ENCODE measurements at places on chromosomes 11 and 22. TPM values are rescaled to one million over a fixed set of nuclear protein-coding genes. Genes with fewer than 3 reads are reported as not detected.
A peak's percentile ranks its signal among the peaks of the same experiment; 100 is the strongest.

Gene UBASH3B
- 16.6 TPM for total RNA-seq

Gene NPTXR
- total RNA-seq: 4.6 TPM

Gene LRRC56
- total RNA-seq: 2.3 TPM

Gene TENM4
- 156 TPM for total RNA-seq

Gene SIPA1
- 27.1 TPM for total RNA-seq

Gene NPAS4
- not detected for total RNA-seq

Gene RASGRP2
- 2.8 TPM for total RNA-seq

GRCh38 chr22:18060646-18061620 is 16.9 kb upstream of the PEX26 start:
- no peak for DNase-seq

DNA sequence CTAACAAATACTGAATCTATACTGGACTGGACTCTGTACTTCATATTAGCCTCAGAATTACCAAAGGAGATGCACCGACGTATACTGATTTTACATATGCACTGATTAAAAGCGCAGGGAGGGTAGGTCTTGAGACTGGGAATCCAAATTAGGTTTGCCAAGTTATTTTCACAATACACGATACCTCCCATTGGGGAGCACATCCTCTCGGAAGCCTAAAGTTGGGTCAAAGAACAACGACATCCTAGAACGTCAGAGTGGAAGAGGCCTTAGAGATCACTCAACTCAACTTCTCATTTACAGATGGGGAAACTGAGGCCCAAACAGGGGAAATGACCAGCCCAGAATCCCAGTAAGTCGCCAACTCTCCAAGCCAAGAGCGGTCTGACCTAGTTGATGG is 626 bp downstream of the DNAL4 start:
- no peak for DNase-seq

DNA sequence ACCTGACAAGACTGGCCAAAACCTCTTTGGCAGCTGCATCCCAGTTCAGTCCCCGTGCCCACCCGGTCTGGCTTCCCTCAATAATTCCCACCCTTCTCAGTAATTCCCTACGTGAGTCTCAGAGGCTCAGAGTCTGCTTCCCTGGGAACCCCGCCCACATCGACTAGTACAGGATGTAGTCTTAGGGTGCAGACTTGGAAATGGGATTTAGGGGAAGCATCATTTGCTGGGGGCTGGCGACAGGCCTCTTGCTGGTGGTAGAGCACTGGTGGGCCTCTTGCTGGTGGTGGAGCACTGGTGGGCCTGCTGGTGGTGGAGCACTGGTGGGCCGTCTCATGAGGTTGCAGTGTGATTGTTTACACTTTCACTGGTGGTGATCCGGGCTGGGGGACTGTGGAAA is 199.5 kb upstream of the B3GAT1 start:
- no peak for DNase-seq

DNA sequence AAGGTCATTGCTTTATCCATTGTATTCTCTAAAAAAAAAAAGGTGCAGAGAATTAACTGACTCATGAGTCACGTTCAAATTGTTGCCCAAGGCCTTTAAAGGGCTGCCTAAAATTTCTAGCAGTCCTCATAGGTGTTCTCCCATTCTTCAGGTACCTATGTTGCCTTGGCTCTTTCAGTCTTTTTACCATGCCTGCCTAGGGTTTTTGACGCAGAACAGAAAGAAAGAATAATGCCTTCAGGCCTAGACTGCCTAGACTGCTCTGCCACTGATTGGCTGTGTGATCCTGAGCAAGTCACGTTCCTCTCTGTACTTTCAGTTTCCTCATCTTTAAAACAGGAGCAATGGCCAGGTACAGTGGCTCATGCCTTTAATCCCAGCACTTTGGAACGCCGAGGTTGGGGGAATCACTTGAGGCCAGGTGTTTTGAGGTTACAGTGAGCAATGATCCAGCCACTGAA is 21.5 kb downstream of the CTSC start:
- no peak for DNase-seq

GRCh38 chr11:75063741-75064314 is 32.8 kb downstream of the OR2AT4 start:
- no peak for DNase-seq

DNA sequence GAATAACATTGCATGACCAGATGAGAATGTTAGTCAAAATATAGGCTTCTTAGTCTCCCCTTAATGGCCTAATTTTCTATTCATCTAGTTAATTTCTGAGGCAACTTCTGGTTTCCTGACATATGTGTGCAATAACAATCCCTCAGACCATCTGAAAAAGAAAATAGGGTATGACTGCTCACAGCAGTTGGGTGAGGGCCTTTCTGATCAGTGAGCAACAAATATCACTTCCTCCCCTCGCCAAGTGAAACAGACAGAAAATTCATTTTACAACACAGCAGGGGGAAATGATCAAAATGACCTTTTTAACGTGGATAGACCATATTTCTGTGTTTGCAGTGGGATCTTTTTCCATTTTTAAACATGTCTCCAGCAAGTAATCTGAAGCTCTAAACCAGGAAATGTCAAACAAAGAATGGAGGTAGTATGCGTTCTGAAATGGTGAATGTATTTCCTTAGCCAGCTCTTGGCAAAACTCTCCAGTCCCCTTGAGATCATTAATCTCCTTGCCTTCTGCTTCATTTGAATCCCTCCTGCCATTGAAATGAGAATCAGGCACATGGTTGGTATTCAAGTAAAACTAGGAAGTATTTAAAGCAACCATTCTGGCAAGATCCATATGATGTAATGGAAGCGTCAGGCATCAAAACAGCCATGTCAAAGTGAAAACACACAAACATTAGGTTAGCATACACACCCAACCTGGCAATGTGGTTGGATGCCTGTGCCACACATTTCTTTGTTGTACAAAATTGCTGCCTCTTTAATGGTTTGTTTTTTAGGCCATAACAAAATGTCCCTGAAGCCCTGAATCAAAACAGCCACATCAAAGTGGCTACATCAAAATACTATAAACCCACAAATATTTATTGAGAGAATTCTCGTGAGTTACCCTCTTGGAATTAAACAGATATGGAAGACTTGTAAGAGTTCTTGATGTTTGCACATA is 100.1 kb downstream of the SLC1A2 start:
- no peak for DNase-seq

DNA sequence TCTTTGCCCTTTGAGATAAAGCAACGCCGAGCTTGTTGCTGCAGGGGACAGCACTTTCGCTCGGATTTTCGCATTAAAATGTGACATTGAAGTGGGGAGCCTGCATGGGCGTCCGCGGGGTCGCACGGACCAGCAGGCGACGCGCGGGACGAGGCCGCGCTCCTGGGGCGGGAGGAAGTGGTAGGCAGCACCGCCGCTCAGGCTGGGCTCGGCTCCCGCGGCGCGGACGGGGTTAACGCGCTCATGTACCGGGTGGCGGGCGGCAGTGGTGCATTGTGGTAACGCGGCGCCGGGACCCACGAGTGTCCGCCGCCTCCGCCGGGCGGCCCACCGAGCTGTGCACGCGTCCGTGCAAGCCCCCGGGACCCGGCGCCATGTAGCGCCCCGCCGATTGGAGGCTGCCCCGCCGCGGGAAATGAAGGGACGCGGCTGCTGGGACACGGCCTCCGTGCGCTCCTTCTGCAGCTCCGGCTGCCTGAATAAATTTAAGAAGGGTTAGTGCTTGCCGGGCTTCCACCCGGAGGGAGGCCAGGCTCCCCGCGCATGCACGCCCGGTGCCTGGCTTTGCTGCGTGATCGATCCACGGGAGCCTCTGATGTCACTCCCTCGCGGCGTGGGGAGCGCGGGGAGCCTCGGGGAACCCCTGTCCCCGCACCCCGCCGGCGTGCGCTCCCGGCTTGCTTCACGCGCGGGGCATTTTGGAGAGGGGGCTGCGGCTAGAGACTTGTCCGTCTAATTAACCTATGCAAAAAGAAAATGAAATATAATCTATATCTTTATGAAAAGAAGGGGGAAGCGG is 127.7 kb downstream of the OSBP2 start:
- no peak for DNase-seq

DNA sequence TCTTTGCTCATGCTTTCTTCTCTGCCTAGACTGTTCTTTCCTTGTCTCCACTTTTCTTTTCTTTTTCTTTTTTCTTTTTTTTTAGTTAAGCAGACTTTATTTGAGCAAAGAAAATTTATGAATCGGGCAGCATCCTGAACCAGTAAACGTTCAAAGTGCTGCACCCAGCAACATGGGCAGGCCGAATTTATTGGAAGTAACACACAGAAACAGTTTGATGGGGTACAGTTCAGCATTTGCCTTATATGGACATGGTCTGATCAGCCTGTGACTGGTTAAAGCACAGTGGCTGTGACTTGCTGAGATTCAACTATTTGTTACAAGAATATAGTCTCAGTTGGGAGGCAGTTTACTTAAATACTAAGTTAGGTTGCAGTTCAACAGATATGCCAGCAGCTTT is 16.0 kb downstream of the CD3E start:
- DNase-seq: no peak

- DNase-seq: no peak
These were observed 701.8 kb downstream of the NTM start for GRCh38 chr11:132072044-132072857.

GRCh38 chr11:83801799-83802198 is 515.6 kb upstream of the CCDC90B start:
- no peak for DNase-seq

- no peak for DNase-seq
These were observed 183.2 kb upstream of the NECTIN1 start for GRCh38 chr11:119912229-119912628.

DNA sequence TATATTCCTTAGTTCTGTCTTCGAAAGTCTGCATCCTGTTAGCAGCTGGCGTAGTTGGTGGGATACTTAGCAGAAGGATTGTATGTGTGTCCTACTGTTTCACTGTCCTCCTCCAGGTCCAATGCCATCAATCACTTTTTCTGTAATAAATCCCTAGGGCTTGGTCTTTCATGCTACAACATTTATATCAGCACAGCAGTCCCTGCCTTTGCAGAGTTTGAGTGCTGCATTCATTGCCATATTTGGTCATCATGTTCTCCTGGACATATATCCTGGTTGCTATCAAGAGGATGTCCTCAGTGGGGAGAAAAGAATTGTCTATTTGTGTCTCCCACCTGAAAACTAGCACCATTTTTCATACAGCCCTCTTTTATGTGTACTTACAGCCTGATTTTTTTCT is 67.0 kb downstream of the OR5AK2 start:
- no peak for DNase-seq

- DNase-seq: peak; percentile 51
These were observed 222.0 kb downstream of the DBX1 start for GRCh38 chr11:19938169-19938856.

DNA sequence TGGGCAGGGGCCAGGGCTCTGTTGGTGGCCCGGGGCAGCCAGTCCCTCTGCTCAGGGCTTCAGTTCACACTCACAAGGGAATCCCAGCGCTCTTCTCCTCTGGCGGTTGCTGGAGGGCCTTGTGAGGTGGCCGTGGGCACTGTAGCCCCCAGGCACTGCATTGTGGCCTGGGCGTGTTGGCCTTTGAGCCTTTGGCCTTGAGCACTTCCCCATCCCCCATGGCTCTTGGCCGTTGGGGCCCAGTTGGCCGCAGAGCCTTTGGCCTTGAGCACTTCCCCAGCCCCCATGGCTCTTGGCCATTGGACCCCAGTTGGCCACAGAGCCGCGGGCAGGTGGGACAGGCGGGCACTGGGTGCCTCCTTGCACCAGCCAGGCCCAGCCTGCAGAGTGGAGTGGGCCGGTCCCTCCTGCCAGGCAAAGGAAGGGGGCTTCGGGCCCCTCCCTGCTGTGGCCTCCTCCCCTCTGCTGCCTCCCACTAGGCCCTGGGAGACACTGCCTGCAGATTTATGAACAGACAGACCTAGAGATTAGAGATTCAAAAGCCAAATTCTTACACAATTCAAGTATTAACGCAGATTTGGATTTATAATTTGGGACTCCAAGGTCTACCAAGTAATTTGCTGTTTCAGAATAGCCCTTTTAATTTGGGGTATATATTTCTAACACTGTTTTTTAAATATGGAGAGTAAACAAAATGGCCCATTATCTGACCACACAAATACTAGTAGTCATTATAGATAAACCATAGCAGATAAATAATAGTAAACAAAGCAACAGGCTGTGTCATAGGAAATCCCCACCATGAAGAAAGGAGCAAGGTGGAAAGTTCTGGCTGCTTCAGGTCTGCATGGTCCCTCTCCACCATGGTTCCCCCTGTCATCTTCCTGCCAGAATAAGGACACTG is 18.2 kb upstream of the TXNRD2 start:
- DNase-seq: peak; percentile 16

DNA sequence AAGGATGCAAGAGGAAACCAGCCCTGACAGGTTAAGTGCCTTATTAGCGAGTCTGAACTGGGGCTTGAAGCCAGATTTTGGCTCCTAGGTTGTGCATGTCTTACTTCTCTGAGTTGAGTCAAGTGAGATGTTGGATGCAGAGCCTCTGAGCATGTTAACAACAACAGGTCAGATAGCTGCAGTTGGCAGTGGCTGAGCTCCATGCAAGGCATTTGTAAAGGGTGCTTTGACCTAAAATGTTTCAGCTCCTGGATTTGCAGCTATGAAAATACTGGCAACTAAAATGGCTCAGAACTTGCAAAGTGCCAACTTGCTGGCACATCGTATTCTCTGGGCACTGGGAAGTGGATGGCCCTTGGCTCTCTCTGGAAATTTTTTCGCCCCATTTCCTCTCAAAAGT is 16.4 kb upstream of the CSRP3 start:
- peak; percentile 9 for DNase-seq

DNA sequence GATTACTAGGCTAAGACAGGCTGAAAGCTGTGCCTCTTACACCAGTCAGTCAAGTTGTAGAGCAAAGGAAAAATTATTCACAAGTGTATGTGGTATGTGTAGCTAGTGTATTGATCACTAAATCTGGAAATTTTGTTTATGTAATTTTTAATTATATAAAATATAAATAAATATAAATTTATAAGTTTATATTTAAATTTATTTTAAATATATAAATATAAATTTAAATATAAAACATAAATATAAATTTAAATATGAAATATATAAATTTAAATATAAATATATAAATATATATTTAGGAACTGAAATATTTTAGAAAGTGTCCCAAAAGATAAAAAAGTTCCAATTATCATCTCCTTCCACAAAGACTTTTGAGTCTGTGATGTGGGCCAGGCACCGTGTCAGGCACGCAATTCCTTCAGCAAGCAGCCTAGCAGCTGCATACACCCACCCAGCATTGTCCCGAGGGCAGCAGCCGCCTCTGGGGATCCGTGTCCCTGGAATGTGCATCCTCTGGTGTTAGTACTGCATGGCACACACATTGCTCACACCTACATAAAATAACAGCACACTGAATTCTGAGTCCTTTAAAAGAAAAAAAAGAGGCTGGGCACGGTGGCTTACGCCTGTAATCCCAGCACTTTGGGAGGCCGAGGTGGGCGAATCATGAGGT is 1098.0 kb downstream of the BRD1 start:
- no peak for DNase-seq

DNA sequence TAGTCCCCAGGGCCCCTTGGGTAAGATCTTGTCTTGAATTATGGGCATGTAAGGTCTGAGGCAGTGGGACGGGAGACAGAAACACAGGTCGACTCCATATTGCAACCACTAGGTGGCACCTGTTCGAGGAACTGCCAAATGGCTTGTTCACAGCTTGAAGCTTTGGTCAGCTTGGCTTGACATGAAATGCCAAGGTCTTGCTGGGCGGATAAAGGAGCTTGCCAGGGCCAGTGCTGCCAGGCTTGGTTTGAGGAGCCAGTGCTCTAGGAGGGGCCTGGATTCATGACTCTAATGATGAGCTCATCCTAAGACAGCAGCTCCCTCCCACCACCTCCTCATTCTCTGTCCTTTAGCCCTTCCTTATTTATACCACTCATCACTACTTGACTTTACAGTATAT is 11.9 kb upstream of the NRIP3 start:
- DNase-seq: peak; percentile 70

Data from thyroid gland (tissue), 4 donors.